ENCODE measurements at places on chromosomes 11 and 22.

DNA sequence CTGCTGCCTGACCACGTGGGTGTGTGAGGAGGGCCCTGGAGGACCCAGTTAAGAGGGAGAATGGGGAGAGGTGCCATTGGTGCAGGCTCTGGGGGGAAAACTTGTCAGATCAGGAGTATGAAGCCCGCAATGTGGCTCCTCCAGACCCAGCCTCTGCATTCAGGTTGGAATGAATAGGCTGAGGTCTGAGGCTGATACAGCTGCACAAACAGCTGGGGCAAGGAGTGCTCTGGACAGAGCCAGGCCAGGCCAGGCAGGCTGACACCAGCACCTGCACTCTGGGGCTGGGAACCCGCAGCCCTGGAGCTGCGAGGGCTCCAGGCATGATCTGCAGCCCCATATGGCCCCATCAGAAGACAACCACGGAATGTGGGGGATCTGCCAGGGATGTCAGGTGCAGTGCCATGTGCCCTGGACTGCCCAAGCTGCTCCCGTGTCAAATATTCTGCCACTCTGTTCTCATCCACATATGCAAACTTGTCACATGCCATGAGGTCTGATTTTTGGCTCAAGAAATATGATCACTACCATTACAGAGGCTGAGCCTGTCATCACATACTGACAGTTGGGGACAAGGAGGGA, 27.2 kb upstream of the KCNJ11 start:
- no peak for DNase-seq

DNA sequence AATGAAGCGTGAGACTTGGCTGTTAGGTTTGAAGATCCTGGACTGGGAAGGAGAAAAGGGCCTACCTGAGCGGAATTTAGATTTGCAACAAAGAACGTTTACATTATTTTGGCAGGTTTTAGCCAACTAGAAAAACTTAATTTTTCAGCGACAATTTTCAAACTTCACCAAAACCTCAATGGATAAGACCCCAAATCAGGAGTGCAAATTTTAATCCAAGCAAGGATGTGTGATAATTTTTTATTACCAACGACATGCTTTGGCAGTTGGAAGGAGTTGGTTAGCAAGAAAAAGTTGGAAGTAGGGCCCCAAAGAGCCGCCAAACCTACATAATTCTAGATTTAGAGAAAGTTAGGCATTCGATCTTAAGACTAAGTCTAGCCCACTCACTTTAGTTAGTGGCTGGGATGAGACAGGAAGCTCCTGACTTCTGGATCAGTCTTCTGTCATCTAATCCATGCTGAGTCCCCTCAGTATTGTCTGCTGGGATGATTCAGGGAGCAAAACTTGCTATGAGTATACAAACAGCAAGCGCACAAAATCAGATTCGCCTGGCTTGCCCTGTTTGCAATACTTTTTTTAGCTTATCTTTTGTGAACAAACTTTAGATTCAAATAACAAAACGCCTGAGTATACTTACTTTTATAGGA, 787 bp upstream of the RDX start:
- peak; percentile 11 for DNase-seq

- DNase-seq, result no peak
Observed at GRCh38 chr22:39287076-39287725, 32.2 kb downstream of the RPL3 start.

DNA sequence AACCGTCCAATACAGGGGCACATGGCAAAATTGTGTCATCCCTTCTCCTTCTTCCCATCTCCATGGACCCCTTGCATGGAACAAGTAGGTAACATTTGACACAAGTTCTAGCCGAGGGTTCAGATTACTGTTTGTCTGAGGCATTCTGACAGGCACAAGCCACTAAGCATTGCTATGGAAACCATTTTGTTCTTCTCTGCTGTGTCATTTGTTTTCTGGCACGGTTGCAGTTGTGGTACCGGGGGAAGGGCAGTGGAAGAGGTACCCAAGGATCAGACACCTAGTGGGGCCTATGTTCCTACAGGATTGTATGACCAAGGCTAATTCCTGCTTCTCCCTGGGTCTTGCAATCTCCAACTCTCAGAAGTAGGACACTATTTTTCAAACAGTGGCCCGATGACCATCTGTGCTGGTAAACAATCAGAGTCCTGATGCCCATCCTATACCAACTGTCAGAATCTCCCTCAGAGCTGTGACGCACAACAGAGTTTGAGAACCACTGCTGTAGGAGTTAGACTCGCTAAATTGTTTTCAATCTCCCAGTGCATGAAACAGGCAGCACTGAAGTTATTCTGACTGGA, 69.3 kb downstream of the KCNC1 start:
- no peak for DNase-seq

DNA sequence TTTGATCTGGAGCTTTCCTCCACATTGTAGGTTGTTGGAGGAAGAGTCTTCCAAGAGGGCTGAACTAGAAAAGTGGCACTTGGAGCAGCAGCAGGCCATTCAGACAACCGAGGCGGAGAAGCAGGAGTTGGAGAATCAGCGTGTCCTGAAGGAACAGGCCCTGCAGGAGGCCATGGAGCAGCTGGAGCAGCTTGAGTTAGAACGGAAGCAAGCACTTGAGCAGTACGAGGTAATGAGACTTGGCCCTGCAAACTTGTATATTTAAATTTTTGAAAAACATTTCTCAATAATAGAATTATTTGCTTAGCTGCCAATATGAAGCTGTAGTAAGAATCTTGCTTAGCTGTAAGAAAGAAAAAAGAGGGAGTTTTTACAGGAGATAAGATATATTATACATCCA, 84.0 kb downstream of the SWAP70 start:
- DNase-seq, result no peak

DNA sequence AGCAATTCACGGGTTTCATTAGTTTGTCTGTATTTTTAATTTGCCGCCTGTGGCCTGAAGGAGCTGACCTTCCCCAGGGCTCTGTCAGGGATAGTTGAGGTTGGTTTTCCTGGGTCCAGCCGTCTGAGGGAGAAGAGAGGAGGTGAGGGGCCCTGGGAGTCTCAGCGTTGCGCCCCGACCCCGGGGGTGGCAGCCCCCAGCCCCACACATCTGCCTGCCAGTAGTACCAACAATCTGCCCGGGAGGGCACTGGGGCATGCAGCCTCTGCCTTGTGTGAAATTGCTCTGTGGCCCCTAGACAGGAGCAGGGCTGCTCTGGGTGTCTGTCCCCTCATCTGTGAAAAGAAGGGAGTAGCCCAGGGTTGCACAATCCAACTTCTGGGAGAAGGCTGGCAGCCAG, 6.6 kb downstream of the B3GAT1 start:
- DNase-seq, result no peak

Measured in fibroblast of the aortic adventitia (primary cell).